Left colon (tissue), 2 donors: ENCODE measurements at places on chromosomes 16 and 17. TPM values are rescaled to one million over a fixed set of nuclear protein-coding genes. Genes with fewer than 3 reads are reported as not detected.

Gene CDRT15L2
- total RNA-seq: not detected

Gene SLC16A3
- total RNA-seq: 168 TPM

Gene IRX6
- 0.09 TPM for total RNA-seq

Gene SHISA9
- total RNA-seq: 1.5 TPM

Gene PRRT2
- total RNA-seq: 2.0 TPM

Gene ZNF423
- 10.5 TPM for total RNA-seq

Gene ZG16B
- total RNA-seq: 50.0 TPM

Gene KRT24
- total RNA-seq: 1.3 TPM

DNA sequence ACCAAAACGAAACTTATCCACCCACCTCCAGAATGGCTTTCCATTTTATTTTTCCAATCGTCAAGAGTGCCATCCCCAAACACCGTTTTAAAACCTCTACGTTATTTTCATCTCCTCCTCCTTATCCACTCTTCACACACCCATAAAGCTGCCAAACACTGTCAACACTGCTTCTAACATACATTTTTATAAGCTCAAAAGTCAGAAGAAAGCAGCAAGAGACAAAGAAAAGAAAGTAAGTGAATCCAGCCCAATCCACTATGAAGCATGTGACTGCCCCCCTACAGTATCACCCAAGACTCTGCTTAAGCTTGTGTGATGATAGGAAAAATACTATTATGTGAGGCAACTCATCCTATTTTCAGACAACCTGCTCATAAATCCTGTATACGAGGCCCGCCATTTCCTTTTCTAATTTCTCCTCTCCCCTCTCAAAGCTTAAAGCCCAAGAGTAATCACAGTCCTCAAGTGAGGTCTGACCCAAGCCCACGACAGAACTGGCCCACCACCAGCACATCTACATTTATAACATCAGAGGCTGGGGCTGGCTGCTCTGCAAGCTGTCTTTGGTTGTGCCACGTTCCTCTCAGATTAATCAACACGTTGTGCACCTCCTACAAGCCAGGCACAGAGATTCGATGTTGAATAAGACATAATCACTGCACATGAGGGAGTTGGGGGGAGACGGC, 16.3 kb downstream of the USP31 start:
- no peak for DNase-seq

DNA sequence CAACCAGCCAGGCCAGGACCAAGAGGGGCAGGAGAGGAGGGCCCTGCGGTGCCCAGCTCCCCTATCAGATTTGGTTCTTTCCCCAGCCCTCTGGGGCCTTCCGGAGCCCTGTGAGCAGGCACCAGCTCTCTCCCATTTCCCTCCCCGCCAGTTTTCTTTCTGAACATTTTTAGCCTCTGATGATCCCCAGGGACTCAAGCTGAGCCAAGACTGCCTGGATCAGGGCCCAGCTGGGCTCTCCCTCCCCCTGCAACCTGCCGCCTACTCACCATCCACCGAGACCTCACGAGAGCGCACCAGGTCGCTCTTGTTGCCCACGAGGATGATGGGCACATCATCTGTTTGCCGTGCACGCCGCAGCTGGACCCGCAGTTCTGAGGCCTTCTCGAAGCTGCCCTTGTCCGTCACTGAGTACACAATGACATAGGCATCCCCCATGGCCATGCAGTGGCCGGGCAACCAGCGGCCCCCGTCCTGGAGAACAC, 2.0 kb downstream of the RRAD start:
- no peak for DNase-seq

- DNase-seq: no peak
Observed at GRCh38 chr17:8338753-8339140, 893 bp upstream of the ODF4 start.

- DNase-seq: peak; percentile 60
Observed at GRCh38 chr17:66462010-66462409, 159.6 kb downstream of the PRKCA start.

- no peak for DNase-seq
Observed at GRCh38 chr16:7088711-7089110, 243.9 kb upstream of the RBFOX1 start.

DNA sequence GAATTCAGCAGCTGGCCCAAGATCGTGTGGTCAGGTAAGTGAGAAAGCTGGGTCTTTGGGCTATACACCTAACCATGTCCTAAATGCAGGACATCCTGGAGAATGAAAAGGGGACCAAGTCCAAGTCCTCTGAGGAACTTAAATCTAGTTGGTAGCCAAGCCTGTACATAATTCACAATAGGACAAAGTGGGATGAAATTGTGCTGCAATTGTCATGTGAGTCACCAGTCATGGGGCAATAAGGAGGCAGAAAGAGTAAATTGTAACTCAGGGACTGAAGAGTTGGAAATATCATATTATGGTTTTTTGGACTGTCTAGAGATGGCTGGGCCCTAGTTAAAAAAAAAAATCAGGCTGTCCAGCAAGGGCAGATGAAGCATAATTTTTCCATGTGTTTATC, 202.6 kb downstream of the CYLD start:
- DNase-seq: no peak

DNA sequence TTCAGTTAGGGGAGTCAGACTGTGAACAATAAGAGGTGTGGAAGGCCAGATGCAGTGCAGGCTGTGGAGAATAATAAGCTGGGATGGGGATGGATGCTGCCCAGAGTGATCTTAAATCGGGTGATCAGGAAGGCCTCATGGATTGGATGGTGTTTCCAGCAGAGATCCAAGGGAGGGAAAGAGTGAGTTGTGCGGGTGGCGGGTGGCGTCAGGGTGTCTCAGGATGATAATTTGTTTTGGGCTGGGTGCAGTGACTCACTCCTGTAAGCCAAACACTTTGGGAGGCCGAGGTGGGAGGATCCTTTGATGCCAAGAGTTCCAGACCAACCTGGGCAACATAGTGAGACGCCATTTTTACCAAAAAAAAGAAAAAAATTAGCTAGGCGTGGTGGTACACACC, 7.9 kb downstream of the CLUAP1 start:
- DNase-seq: no peak

DNA sequence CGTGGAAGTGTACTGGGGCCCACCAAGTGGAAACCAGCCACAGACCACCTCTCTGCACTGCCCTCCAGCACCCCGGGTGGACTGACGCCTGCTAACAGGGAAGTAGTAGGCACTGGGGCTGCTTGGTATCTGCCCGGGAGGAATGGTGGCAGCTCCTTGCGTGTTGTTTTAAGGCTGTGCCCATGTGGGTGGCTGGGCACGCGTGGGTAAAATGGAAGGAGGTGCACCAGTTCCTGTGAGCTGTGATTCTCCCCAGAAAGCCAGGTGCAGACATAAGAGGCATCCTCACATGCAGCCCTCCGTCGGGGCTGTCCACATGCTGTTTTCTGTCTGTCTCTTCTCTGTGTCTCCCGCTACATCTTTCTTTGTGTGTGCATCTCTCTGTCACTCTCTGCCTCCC, 122.3 kb downstream of the ENGASE start:
- no peak for DNase-seq

DNA sequence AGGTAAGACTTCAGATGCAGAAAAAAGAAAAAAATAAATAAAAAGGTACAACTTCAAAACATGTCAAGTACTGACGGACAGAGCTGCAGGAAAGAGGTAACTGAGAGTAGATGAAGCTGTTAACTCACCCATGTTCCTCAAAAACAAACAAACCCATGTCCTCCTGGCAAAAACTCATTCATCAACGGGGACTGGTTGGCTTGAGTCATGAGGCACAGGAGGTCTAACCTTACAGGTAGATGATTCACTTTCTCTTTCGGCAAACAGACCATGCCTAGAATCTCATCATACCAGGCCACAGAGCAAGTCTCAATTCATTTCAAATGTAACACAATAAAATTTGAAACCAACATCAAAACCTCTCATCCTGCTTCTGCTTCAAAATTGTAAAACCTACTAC, 12.3 kb upstream of the FASN start:
- no peak for DNase-seq
